ENCODE measurements at places on chromosomes 12 and 14. TPM values are rescaled to one million over a fixed set of nuclear protein-coding genes. Genes with fewer than 3 reads are reported as not detected.

DNA sequence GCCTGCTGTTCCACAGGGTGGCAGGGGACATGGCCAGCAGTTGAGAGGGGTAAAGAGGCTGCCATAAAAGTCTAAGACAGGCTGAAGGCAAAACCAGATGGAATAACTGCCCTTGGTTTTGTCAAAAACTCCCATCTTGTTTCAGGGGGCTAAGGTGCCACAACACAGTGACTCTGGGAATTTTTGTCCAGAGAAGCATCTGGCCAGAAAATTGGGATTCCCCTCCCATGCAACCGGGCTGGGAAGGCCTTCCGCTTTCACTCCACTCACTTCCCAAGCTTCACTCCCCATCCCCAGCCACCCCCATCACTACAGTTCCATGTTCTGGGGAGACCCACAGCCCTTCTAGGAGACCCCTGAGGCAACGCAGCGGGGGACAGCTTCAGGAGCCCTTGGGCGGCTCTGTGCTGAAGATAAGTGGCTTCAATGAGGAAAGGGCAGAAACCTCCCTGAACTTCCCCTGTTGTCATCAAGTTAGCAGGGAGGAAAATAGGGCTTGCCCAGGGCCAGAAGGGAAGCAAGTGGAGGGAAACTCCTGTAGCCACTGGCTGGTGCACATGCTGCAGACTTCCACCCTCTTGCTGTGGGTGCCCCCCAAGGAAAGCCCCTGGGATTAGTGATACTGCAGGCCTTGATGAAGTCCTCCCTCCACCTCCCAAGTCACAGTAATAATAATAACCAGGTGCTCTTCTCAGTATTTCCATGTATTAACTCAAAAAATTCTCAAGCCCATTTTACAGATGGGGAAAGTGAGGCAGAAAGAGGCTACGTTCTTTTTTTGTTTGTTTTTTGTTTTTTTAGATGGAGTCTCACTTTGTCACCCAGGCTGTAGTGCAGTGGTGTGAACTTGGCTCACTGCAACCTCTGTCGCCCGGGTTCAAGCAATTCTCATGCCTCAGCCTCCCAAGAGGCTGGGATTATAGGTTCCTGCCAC lies 6.0 kb downstream of the TMEM229B start:
- DNase-seq, result no peak

DNA sequence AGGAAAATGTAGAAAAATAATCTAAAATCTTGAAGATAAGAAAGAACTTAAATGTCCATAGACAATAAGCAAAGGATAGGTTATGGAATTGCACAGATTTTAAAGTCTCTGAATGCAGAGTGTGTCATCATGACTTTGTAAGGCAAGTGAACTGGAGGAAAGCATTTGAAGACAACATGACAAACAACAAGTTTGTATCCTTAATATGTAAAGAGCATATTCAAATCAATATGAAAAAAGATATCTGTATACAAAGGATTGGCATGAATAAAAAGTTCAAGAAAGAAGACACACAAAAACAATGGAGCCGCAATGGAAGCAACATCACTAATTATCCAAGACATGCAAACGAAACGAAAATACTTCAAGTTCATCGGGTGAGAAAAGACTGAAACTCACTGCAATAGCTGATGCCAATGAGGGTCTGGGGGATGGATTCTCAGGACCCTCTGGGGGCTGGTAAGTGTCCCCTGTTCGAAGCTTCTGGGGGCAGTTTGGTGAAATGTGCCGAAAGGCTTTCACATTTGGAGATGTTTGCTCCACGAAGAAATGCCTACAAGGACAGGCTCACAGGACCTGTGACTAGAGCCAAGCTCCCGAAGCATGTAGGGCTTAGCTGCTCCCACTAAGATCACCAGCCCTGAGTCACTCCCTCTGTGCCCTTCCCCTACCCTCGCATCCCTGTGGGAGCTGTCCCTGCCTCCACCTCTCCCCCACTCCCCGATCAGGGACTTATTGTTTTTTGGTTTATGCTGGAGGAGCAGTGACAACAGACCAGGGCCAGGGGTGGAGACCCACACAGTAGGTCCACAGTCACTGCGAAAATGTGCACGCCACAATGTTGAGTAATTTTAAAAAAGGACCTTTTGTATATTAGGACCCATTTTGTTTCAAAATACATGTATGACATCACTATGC lies 345.7 kb upstream of the SFSWAP start:
- no peak for DNase-seq

GRCh38 chr14:64953661-64954060 lies 11.1 kb upstream of the GPX2 start:
- DNase-seq, result no peak

GRCh38 chr12:71942703-71943102 lies 4.1 kb downstream of the TPH2 start:
- DNase-seq, result no peak

- no peak for DNase-seq
These were observed 3.2 kb downstream of the KCNH3 start for GRCh38 chr12:49541911-49542505.

- no peak for DNase-seq
These were observed 57.5 kb downstream of the PLEKHA5 start for GRCh38 chr12:19186722-19187661.

DNA sequence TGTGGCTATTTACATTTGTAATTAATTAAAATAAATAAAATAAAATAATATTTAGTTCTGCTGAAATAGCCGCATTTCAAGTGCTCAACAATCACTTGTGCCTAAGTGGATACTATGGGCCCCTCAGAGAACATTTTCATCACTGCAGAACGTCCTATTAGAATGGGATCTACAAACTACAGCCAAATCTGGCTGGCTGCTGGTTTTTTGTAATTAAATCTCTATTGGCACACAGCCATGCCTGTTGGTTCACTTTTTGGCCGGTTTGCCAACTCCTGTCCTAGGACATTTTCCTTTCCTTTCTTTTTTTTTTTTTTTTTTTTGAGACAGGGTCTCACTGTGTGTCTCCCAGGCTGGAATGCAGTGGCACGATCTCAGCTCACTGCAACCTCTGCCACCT lies 9.8 kb downstream of the CCDC63 start:
- DNase-seq, result no peak

GRCh38 chr14:74429991-74430390 lies 4.0 kb upstream of the SYNDIG1L start:
- peak; percentile 4 for DNase-seq

GRCh38 chr12:121533394-121534090 lies 47.3 kb downstream of the KDM2B start:
- no peak for DNase-seq

GRCh38 chr14:70166530-70167203 lies 22.1 kb downstream of the SLC8A3 start:
- DNase-seq, result no peak

DNA sequence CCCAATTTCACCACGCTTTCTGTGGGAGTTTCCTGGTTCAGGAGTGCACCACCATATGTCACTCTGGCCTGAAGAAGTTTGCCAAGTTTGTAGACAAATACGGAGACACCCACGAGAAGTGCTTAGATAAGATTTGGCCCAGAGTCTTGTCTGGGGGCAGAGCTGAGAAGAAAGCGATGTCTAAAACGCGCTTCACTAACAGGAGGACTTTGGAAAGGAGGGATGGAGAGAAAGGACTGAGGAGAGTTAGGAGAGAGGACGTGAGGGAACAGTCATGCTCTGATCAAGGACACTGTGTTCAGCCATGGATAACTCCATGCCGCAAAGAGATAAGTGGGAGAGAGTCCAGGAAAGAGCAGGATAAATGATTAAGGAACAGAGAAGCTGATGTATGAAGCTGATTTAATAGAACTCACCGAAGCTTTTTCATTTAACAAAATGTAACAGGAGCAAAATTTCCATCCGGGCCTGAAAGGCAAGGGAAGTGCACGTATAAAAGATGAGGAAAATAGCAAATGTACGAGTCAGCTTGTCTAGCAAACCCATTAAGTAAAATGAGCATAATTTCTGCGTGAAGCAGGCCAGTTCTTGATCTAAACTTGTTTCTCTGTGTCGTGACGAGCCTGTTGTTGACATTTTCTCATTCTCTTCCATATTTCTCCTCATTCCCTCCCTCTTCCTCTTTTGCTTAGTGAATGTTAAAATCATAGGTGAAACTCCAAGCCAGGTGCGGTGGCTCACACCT lies 23.4 kb upstream of the MAP3K9 start:
- no peak for DNase-seq

DNA sequence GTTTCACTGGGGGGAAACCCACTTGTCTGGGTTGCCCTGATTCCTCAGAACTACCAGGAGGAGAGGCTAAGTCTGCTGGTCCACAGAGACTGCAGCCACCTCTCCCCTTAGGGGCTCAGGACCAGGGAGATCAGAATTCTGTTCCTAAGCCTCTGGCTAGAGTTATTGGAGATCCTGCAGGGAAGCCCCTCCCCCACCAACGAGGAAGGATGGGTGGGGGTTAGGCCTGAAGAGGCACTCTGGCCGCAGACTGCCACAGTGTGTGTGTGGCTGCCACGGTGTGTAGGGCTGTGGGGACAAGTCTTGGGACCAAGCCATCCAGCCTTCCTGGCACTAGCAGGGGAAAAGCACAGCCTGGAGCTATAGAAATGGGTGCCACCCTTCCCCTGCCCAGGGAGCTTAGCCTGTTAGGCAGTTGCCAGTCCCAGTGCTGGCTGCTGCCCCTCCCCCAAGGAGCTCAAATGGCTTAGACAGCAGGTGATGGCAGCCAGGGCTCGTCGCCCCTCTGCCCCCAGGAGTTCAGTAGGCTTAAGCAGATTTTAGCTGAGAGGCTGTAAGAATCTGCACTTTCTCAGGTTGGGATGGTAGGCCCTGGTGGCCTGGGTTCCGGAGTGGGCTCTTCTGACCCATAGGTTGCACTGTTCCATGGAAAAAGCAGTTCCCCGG lies 107.7 kb downstream of the ERGIC2 start:
- no peak for DNase-seq

DNA sequence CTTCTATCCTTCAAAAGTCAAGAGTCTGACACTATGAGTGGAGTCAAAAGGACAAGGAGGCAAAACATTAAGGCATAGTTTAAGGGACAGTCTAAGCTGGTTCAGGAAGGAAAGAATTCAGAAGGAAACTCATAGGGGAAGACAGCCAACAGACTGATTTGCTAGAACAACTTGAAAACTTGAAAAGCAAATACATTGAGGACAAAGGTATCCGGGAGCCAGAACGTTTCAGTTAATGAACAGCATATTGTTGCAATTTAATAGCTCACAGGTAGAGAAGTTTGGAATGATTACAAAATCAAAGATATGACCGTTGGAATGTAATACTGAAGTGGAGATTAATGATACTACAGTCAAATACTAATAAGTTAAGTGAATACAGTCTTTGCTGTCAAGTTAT lies 312.8 kb upstream of the RPL10L start:
- no peak for DNase-seq

DNA sequence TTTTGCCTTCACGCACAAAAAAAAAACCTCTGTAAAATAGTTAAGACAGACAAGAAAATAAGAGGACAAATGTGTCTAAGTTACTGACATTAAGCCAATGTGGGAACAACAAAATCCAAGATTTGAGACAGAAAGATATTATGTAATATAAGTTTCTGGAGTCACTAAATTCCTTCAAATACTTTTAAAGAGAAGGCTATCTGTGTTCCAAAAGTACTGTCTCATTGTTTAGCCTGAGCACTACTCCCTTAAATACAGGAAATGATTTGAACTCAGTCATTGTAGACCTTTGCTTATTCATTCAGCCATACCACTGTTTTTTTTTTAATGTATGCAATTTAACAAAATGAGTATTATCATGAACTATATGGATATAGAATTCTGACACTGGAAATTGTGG lies 82.7 kb upstream of the KITLG start:
- no peak for DNase-seq

- peak; percentile 76 for DNase-seq
These were observed 7.6 kb upstream of the PFDN5 start for GRCh38 chr12:53287741-53288216.

- no peak for DNase-seq
These were observed 126.8 kb upstream of the CPM start for GRCh38 chr12:69059465-69060457.

DNA sequence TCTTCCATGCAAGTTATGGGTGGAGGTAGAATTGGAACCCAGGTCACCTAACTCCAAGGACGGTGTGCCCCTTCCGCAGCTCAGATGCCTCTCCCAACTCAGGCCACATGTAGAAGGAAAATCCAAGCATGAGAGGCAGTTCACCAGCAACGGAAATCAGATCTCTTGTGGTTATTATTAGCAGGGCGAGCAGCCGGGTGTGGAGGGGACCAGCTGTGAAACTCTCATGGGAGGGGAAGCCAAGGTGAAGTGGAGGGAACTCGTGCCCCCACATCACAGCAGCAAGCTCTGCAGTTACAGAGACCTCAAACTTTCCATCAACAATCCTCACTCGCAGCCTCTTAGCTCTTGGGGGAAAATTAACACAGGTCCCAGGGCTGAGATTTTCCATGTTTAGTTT lies 79.7 kb downstream of the KSR2 start:
- DNase-seq, result no peak

DNA sequence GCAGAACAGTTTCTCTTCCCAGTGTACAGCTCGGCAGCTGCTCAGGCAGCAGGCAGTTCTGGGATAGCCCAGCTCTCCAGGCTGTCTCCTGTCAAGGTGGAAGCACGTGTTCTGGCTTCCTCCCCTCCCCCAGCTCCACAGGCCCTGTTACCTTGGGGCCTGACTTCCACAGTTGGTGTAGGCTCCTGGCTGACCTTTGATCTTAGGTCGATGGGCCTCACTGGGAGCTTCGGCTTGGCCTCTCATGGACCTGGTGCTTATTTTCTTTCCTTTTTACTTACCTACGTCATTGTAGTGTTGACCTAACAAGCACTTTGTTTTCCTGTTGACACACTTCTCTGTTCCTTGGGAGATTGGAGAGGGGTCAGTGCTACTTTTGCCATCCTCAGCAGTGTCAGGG lies 17.0 kb downstream of the DLST start:
- DNase-seq, result no peak

DNA sequence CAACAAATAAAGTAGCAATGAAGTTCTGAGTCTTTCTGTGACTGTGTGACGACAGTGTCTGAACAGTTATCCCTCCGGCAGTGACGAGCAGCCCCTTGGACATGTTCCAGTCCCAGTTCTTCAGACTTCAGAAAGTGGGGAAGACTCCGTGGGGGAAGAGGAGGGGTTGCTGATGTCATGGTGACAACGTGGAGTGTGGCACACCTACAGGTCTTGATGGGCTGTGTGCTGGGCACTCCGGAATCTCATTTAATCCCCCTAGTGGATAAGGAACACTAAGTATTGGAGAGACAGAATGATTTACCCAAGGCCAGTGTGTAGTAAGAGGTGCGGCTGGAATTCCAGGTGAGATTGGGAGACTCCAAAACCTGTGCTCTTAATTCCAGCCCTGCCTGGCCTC lies 280.2 kb downstream of the CACNA1C start:
- DNase-seq, result no peak

- peak; percentile 8 for DNase-seq
These were observed 455 bp downstream of the ATP6V1D start for GRCh38 chr14:67358924-67359774.

Gene SMAGP
- 1.6 TPM for total RNA-seq

Gene RNASE7
- total RNA-seq, result not detected

Gene EXOC5
- total RNA-seq, result 59.9 TPM

Gene TAS2R10
- total RNA-seq, result 0.25 TPM

Gene ASPG
- total RNA-seq, result not detected

Gene SLC38A4
- total RNA-seq, result not detected

Gene HNF1A
- total RNA-seq, result not detected

Gene RILPL2
- 6.0 TPM for total RNA-seq

Gene SLC17A8
- total RNA-seq, result not detected

Gene SLC35F4
- total RNA-seq, result not detected
